ENCODE measurements at places on chromosomes 5 and 9.

DNA sequence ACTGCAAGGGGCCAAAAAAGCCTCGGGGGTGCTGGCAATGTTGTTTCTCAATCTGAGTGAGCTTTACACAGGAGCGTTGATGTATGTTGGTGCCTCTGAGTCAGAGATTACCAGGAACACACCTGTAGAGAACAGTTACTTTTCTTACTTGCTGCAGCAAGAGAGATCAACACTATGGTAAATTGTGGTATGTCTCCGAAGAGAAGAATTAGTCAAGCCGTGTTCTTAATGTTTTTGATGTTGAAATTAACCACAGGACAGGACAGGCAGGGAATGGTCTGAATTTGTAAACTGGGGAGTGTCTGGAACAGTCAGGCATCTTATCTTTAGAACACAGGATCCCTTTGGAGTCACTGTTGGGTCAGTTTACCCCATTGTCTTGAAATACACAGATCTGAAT, 285.7 kb downstream of the DNAH5 start:
- DNase-seq, result no peak

DNA sequence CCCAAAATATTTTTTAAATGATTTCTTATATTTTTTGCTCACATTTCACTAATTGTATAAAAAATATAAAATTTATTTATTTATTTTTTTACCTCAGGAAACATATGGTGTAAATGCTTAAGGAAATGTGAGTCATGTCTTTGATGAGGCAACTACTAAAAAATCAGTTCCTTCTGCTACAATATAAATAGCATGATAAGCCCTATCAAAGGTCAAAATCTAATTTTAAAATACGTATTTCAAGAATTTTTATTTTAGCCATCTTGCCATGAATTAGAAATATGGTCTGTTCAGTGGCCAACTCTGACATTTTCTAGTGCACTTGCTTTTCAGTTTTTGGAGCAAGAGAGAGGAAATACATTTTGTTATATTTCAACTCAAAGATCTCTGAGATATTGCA, 50.5 kb downstream of the PDE4D start:
- no peak for DNase-seq

DNA sequence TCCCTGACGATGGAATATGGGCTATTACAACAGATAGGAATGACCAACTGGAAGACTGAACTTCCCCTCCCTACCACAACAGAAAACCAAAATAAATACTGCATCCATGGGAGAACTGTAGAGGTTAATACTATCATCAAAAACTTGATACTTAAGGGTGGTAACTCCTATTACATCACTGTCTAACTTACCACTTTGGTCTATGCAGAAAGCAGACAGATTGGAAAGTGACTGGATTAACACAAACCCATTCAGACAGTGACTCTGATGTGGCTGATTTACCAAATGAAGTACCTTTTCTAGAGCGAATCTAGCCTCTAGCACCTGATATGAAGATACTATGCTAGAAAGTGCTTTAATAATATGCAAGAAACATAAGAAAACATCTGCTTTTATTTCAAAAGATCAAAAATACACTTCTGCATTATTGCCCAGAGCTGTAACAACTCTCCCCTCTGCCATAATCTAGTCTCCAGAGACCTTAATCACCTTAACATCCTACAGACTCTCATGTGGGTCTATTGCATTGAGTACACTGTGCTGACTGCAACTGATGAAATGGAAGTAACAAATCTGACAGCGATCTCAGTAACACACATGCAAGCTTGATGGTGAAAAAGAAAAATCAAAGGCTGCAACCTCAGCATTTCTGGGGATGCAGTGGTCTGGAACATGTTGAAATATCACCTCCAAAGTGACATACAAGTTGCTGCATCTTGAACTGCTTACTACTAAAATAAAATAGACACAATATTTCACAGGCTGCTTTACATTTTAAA, 62.7 kb downstream of the EPB41L4A start:
- DNase-seq, result no peak

DNA sequence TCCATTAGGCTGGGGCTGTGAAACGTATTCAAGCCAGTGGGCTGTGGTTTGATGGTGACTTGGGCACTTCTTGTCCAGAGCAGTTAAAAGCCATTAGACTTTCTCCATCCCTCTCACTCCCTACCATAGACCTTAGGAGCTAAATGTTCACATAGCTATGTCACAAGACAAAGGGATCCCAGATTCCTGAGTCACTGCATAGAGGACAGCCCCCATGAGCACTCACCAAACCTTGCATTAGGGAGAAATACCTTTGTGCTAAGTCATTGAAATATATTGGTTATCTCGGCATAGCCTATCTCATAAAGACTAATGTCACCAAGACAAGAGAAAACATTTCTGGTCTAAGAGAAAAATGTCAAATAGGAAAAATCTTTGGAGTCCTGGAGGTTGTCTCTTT, 104.3 kb downstream of the TRPM6 start:
- no peak for DNase-seq

DNA sequence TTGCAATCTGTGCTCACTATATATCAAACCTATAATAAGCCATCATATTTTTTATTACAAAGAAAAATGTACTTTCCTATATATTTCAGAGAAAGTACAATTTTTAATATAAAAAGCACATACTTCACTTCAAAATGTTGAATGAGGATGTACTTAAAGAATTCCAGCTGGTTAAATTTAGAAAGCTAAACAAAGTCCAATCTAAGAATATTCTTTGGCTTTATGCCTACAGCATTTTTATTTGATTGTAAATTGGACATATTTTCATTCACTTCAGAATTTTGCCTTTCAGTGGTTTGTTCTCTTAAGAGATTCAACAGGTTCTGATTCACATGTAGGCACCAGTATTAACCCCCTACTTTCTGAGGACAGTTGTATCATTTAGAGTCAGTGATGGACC, 533.8 kb downstream of the CAAP1 start:
- DNase-seq, result no peak

GRCh38 chr9:23380821-23381220, 445.2 kb downstream of the ELAVL2 start:
- no peak for DNase-seq

- no peak for DNase-seq
These were observed 76.4 kb downstream of the NTNG2 start for GRCh38 chr9:132238026-132238972.

- DNase-seq, result peak; percentile 36
These were observed 1.4 kb downstream of the OTULIN start for GRCh38 chr5:14665949-14666348.

- no peak for DNase-seq
These were observed 2.3 kb upstream of the ENG start for GRCh38 chr9:127856729-127857116.

GRCh38 chr9:21305213-21305612, at the start of gene IFNA5:
IFNA5 (minus strand) TSS chr9:21305313; CDS start chr9:21305256, 57 bp downstream.
- no peak for DNase-seq

DNA sequence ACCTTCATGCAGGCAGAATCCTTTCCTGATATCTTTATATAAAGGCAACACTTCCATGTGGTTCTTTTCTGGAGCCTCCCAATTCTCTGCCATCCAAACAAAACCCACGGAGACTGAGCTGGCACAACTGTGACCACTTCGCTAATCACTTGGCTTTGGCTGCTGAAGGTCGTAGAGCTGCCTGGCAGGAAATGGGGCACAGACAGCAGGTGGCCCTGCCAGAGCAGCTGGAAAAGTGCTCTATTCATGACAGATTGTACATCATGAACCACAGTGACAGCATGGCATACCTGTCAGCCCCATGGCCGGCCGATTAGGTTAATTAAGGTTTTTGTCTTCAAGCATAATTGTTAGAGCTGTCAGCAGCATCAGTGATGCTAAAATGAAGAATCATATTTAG, 141.9 kb upstream of the ANKRD55 start:
- no peak for DNase-seq

GRCh38 chr5:109805883-109806282, 116.2 kb downstream of the MAN2A1 start:
- DNase-seq, result no peak

- DNase-seq, result no peak
These were observed 360.5 kb downstream of the KCTD16 start for GRCh38 chr5:144531188-144531587.

DNA sequence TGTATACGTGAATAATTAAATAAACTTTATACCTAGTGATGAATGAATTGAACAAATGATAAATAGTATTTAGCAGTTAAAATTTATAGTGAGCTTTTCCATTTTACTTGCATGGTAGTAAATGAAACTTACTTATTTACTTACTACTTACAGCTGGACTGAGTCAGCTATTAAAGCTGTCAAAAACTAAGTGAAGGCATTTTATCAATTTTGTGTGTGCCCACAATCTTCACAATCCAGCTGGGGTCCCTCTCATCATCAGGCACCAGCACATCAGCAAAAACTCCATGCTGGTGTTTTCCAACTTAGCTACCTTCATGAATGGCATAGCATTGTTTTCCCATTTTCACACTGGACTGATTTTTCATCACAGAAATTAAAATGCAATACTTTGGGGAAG, 81.1 kb downstream of the SAXO1 start:
- no peak for DNase-seq

DNA sequence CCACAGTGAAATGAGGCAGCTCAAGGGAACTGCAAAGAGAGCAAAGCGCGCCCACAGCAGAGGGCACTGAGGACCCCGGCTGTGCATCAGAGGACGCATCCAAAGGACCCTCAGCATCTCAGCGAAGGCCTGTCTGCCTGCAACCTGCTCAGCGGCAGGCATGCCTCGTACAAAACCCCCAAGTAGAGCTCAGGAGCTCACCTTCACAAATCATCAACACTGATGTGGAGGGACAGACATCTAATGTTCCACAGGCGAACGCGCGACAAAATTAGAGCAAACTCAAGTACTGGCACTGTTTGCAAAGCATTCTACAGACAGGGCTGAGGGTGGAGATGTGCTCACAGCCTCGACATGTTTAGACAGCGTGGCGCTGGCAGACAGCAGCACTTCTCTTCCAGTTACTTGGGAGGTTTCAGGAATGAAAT, 81.0 kb downstream of the DCP2 start:
- DNase-seq, result no peak

DNA sequence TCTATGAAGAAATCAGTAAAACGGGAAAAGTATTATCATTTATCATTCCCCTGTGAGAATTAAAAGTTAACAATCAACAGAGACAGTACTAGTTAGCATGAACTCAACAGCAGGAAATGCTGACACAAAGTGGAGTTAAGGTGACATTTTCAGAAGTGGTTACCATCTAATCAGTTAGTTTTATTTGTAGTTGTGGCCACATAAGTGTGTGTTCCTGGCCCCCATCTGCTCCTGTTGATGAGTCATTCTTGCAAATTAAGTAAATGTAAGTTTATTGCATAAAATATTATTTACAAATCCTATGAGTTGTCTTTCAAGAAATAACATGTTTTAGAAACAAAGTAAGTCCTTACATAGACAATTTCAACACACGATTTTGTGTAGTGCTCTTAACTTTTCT, 8.9 kb upstream of the BNC2 start:
- no peak for DNase-seq

DNA sequence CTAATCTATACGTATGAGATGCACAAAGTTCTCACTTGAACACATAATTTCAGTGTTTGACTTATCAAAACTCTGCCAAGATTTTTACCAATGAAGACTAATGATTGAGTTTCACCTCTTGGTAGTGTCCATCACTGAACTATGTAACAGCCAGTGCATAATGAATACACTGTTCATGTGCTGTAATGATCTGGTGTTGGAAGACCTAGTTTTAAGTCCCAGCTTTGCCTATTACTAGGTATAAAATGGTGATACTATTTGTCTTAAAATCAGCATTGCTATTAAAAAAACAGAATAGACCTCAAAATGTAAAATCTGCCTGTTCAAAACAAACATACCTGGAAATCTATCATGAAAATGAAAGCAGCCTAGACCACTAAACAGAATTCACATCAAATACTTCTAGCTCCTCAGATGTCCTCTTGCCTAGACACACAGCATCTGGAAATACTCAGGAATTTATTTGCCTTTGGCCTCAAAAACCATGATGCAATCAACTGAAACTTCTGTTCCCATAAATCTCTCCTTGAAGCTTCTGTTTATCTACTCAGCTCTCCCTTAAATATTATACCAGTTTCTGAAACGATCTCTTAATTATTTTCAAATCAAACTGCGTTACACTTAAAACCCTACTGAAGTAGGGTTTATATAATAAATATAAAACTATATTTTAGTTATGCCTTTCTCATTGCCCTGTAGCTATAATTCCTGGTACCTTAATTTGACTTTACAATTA, 38.1 kb downstream of the MRPS27 start:
- DNase-seq, result no peak

DNA sequence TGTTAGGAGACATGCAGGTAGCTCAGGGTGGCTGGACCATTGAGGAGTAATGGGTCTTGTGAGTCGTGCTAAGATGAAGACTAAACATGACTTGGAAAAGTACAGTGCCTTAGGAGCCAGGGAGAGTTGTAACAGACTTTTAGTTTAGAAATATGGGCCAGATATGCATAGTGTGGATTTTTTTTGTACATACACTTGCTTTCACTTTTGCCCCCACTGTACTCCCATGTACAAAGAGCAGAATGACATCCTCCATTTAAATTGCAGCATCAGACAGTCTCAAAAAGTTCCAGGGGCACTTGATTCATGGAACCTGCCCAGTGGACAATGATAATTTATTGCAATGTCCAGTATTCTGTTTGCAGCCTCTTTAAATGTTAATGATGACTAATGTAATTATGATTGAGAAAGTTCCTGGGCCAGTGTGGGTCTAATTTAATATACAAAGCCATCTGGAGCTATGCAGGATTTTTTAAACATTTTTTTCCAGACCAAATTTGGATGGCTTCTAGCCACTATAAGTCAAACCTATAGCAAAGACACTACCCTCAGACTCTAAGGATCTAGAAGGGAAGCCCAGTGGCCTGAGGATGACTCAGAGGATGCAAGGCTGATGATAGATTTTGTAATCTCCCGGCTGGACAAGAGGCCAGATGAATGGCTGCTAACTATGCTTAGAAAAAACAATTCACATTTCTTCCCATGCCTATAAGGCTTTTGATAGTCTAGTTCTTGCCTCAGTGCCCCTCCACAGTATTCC, 80.1 kb downstream of the TRPC7 start:
- DNase-seq, result no peak

GRCh38 chr5:72681781-72682180, 134.7 kb upstream of the TNPO1 start:
- no peak for DNase-seq

- DNase-seq, result no peak
These were observed 181.9 kb downstream of the ESM1 start for GRCh38 chr5:54803471-54804011.

All from activated CD8-positive, alpha-beta memory T cell treated with anti-CD3 and anti-CD28 coated beads for 48 hours (primary cell).